Hematopoietic multipotent progenitor cell (in vitro differentiated cells): ENCODE measurements at places on chromosomes 12 and 14. TPM values are rescaled to one million over a fixed set of nuclear protein-coding genes. Genes with fewer than 3 reads are reported as not detected.

DNA sequence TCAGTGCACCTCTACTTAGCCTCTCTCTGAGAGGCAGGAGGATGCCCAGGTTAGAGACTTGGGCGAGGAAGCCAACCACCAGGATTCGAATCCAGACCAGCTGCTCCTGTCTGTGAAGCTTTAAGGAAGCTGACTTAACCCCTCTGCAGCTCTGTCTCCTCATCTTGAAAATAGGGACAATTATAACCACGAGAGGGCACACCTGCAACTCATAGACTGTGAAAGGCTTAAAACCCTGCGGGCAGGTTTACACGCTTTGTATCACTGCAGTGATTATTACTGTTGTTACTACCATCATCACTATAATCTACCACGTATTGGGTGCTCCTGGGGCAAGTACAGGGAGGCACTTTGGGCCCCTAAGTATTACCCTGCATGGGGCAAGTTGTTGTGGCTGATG, 379.8 kb downstream of the VRK1 start:
- peak; percentile 9 for DNase-seq

DNA sequence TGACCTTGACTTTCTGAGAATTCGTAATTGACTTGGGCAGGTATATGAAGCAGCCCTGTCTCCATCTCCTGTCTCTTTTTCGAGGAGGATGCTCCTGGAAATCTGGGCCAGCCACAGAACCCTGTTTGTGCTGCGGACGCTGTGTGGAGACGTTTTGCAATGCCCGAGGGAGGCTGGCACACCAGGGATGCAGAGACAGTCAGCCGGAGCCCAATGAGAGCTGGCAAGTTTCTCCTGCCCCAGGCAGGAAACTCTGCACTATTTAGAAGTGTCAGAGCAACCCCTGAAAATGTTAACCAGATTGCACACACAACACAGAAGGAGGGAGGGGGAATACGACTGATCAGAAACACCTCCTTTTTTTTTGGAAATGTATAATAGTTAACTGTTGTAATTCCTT, 103.2 kb upstream of the DYRK2 start:
- no peak for DNase-seq

GRCh38 chr12:76144245-76144549, 59.7 kb upstream of the NAP1L1 start:
- no peak for DNase-seq

IFNG-AS1 gene
- total RNA-seq = 0.27 TPM

ZBTB42 gene
- 11.8 TPM for total RNA-seq

FAM186B gene
- total RNA-seq = 0.27 TPM

- DNase-seq = no peak
These were observed 83.2 kb upstream of the DIO3 start for GRCh38 chr14:101478096-101478495.

GPR135 gene
- 3.0 TPM for total RNA-seq

GALNT9 gene
- not detected for total RNA-seq
